ENCODE measurements at places on chromosomes 7 and 10.
A peak's percentile ranks its signal among the peaks of the same experiment; 100 is the strongest.

GRCh38 chr7:150755473-150756099, 18.4 kb downstream of the GIMAP5 start:
- no peak for DNase-seq

- DNase-seq = peak; percentile 63
Measured at GRCh38 chr7:136677471-136678365, 190.7 kb upstream of the CHRM2 start.

- DNase-seq = no peak
Measured at GRCh38 chr7:51080622-51081269, 235.9 kb downstream of the COBL start.

DNA sequence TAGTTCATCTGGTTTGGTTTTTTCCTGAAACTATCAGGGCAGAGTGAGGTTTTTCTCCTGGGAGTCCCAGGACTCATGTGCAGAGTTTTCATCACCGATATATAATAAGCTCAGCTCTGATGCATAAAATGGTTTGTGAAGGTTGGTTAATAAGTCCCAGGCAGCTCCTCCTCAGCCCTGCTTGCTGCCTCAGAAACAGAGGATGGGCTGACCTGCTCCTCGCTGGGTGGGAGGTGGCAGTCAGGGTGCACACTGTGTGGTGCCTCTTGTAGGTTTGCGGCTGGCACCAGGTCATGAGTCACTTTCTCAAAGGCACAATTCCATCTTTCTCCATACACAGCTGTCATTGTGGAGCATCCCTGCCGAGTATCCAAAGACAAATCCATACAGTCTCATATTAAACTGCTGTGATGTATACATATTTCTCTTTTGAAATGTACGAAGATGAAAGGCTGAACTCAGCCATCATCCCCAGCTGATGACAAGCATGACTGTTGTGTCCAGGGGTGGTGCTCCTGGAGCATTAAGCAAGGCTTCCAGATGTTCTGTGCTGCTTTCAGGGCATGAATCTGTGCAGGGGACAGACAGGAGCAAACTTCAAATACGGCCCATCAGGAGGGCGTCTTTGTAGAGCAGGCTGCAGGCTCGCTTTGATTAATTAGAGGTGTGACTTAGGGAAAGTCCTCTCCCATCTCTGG, 125.7 kb upstream of the NPS start:
- DNase-seq = no peak

- DNase-seq = no peak
Measured at GRCh38 chr10:126186766-126187165, 201.5 kb downstream of the ADAM12 start.

- no peak for DNase-seq
Measured at GRCh38 chr7:139661043-139661440, 116.8 kb downstream of the HIPK2 start.

- peak; percentile 64 for DNase-seq
Measured at GRCh38 chr7:13988731-13989125, 738 bp downstream of the ETV1 start.

GRCh38 chr10:5563991-5564536, 39.3 kb downstream of the CALML3 start:
- DNase-seq = peak; percentile 69

DNA sequence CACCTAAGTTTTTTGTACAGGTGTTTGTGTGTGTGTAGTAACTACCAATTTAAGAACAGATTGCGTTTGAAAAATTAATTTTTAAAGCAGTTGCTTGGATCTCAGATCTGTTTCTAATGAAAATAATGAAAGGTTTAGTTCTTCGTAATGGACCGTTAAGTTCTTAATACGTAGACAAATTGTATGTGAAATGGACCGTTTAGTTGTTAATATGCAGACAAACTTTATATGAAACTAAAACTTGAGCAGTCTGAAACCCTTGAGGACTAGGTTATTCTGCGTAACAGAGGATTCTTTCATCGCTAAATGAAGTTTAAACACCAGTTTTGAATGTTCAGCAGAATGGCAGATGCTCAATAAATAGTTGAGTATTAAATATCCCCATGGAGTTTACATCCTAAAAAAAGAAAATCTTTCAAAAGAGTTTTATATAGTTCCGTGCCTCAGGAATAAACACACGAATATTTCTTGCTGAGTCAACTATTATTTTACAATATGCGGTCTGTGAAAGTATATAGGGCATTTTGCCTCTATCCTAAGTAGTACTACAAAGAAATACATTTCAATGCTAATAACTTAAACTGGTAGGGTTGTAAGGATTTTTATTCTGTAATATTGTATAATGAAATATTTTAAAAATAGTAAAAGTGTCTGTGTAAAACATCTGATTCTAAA, 1.2 kb downstream of the DBF4 start:
- DNase-seq = peak; percentile 31

- DNase-seq = peak; percentile 74
Measured at GRCh38 chr7:107996072-107996882, 6.7 kb downstream of the LAMB1 start.

GRCh38 chr7:31284106-31284505, 56.4 kb downstream of the NEUROD6 start:
- no peak for DNase-seq

DNA sequence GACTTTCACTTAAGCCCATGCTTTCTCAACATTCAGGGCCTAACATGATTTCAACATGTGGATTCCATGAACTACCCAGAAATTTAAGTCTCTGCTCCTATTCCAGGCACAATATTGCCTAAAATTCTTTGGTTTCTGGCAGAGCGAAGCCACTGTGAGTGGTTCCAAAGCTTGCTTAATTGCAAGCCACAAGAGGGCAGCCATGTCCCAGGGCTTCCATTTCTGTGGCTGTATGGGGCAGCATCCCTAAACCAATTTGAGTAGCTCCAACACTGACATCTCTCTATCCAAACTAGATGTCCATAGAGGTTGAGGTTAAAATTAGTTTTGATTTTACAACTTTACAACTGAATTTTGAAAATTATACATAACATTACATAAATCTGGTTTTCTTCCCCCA, 56.3 kb upstream of the MDFIC start:
- DNase-seq = peak; percentile 79

DNA sequence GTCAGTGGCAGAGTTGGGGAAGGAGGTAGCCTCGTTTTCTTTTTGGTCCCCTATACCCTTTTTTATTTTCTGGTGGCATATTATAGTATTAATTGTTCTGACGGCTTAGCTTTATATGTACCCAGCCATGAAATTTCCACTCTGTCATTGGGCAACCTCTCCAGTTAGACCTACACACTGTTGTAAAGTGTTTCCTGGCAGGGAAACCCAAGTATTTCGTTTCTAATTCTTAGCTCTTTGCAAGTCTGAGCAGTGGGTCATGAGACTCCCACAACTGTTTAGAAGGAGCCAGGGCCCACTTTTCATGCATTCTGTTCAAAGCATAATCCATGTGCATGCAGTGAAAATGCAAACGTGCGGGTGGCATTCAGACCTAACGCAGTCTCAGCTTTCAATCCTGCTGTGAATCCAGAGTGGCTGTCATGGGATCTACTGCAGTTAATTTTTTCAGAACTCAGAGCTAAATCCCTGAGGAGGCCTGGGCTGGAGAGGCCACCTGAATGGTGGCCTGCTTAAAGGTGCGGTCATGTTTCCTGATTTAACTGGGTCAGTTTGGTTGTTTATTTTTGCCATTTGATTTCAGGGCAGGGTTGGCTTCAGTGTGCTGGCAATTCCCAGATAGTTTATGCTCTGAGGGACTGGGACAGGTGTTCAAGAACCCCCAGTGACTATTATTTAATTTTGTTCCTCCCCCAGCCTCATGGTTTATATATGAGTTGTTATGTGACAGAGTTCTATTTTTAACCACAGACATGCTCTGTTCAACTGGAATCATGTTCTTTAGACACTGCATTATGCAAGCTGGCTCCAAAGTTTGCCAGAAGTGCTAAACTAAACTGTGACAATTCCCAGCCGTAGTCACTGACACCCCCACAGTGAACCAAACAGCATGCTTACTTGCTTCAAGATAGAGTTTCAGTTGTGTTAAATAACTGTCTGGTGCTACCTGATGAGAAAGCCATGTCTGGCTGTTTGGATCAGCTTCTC, 27.4 kb upstream of the SYPL1 start:
- peak; percentile 41 for DNase-seq

- DNase-seq = peak; percentile 47
Measured at GRCh38 chr7:128743112-128743772, 4.1 kb downstream of the CALU start.
